Stimulated activated memory B cell treated with anti-CD40 and anti-IgM and Interleukin-4, amounts not matched to agents 10 μg/mL and 1 μg/mL and 100 μg/mL, for 72 hours (primary cell): ENCODE measurements at places on chromosomes 2 and 18.

DNA sequence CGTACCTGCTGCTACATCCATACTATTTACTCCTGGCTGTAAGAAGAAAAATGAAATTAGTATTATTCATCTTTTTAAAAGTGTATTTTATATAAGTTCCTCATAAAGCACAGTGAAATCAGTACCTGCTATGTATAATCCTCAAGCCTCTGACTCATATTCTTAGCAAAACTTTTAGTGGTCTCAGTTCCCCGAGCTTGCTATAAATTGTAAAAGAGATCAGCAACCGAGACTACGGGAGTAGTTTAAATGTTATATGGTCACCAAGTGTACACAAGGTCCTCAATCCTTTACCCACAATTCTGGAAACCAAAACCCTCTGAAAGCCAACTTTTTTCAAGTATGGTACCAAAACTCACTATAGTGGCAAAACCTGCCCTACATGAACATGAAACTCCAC is 24.2 kb downstream of the PRPF40A start:
- ATAC-seq: peak; percentile 90

DNA sequence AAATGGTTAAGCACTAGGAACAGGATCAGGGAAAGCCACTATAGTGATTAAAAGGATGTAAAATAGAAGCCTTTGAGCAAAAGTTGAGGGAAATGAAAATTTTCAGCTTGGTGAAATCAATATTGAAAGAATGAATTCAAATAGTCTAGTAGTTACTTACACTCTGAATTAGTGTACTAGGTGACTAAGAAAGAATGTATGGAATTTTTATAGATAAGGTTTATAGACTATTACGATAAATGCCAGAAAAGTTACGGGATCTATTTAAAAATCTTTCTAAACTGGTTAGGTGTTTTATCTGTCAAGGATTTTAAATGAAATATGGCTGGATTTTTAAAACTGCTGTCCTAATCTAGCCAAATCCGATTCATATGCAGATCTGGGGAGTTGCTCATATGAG is 208.6 kb downstream of the MYO3B start:
- ATAC-seq: no peak

- ATAC-seq: no peak
Measured at GRCh38 chr2:120744817-120745216, 9.1 kb downstream of the GLI2 start.

DNA sequence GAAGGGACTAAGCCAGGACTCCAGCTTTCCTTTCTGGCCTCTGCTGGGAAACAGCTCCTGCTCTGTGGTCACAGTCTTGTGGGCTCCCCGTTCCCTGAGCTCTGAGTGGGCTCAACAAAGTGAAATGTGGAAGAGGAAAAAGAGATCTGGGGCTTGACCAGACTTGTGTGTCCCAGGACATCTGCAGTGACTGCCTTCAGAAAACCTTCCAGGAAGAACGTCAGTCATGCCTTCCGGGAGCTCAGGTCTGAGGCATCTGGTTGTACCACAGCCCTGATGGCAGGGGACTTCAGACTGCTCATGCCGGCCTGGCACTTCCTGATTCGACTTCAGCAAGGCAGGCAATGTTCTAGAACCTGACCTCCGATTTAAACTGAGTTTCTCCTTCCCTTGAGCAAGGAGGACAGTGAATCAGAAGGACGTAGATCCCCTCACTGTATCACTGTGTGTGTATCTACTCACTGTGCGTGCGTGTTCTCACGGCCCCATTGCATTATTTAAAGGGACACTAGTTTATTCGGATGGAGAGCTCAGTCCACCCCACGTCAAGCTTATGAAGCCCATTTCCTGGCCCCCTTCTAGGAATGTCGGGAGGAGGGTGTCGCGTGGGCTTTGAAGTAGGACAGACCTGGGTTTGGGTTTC is 548 bp upstream of the FBLN7 start:
- ATAC-seq: peak; percentile 53

DNA sequence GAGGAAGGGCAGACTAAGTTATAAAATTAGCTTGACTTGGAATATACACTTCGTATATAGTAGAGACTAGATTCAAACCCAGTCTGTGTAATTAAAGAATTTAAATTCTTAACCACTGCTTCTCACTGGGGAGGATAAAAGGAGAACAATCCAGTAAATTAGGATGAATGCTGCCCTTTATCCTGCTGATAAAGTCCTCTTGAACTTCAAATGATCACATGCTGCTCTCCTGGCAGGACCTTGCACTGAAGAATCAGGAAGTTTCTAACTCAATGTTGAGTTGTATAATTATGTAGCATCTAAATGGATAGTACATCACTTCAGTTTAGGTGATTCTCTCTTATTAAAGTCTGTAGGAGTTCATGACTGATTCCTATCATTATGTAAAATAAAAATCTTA is 1179.7 kb downstream of the DSC3 start:
- no peak for ATAC-seq

- ATAC-seq: no peak
Measured at GRCh38 chr2:184554736-184555135, 43.6 kb upstream of the ZNF804A start.

- no peak for ATAC-seq
Measured at GRCh38 chr2:41602341-41602740, 445.5 kb upstream of the PKDCC start.

- ATAC-seq: no peak
Measured at GRCh38 chr2:240355001-240355891, 80.2 kb upstream of the GPC1 start.

DNA sequence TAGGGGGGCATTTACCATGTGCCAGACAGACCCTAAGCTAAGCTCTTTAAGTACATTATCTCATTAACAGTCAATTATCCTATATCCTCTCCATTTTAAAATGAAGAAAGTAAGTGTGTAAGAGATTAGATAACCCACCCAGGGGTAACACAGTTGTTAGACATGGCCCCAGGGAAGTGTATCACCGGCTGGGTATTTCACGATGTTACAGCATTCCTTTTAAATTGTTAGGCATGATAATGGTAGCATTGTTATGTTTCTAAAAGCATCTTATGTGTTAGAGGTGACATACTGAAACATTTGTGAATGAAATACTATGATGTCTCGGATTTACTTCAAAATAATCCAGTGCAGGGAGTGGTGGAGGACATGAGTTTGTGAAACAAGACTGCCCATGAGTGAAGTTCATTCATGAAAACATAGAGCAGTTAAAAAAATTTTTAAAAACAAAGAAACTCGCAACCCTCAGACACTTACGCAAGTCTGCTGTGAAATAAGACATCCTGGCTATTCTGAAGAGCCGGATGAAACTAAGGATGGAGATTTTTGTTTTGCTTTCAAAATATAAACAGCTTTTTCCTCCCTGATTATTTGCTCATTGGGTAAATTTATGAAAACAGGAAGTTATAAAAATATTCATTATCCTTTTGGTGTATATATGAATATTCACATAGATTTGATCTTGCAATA is 54.9 kb downstream of the IL1RL2 start:
- ATAC-seq: no peak

GRCh38 chr2:1550658-1551316 is 137.5 kb downstream of the TPO start:
- ATAC-seq: peak; percentile 50

DNA sequence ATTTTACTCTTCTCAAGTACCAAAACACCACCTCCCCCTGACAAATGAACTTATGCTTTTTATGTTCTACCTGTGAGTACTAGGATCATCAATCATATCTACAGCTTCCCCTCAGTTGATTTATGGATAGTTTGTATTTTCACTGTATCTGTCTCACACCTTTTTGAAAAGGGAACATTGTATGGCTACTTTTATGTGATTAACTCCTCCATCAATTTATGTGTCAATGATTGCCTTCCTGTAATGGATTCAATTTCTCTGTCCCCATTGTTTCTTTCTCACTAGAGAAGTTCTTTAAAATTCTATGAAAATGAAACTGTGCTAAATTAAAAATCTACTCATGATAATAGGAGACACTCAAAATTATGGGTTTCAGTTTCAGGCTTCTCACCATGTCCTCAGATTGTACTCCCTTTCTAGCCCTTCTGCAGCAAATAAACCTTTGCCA is 935.0 kb downstream of the TRIB2 start:
- no peak for ATAC-seq

DNA sequence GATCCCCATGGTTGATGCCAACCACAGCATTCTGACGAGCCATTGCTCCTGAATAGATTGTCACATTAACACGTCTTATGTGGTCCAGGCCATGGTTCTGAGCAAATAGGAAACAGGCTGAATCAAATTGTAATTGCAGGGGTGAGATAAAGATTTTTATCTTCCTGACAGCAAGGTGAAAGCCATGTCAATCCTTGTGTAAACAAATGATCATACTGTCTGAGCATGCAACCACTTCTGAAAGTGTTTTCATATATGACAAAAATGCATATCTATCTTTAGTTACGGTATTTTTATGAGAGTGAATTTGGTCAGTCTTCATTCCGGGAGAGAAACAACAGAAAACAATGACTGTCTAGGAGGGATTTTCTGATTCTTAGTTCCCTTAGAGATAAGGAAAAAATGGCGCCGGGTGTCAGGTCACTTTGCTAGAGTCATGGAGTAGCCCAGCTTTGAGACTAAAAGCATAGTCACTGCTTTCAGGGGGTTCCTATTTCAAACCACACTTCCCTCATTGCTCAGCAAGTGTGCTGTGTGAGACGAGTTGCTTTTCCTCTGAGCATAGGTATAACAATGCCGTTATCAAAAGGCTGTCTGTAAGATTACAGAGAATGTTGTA is 958.9 kb downstream of the DCDC2C start:
- ATAC-seq: no peak

DNA sequence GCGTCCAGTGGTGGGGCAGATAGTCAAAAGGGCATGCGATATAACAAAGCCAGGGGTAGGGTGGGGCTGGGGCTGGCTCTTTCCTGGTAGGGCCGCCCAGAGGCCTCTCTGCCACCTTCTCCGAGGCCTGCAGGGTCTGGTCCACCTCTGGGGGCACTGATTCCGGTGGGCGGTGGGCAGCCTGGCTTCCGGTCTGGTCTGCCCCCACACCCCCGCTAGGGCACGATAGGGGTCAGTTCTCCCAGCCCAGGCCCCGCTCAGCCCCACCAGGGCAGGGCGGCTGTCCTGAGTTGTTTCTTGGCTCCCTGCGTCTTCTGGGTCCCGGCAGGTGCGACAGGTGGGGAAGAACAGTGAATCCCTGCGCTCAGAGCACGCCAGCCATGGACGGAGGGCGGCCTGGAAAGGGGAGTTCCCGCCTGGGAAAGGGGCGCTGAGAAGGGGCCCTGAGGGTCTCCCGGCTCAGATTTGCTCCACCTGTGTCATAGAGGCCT is 707 bp upstream of the ERFE start:
- no peak for ATAC-seq

DNA sequence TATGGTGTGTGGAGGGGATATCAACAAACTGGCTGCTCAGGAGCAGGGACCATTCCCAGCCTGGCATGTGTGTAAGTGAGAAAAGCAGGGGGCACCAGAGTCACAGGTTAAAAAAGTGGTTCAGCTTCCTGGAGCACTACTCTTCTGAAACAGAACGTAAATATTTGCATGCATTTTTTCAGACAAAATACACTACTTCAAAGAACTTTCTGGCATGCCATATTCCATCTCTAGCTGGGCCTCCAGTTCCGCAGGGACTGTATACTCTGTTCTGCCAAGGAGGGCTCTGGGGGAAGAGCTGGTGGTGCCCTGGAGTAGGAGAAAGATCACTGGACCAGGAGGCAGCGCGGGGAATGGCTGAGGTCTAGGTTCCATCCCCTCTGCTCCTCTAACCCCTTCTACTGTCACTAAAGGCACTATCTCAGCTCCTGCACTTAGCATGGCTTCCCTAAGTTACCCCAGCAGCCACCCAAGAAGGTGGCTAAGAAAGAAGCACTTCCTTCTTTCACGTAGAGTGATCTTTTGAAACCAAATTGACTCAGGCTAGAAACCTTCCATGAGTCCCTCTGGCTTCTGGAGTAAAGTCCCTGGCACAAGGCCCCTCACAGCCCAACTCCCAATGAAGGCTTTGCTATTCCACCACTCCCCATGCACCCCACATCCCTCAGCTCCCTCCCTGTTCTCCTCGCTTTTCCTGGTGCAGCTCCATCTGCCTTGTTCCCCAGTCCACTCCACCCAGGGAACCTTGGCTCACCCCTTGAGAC is 57.6 kb upstream of the CABLES1 start:
- no peak for ATAC-seq

GRCh38 chr2:13611939-13612338 is 895.2 kb downstream of the TRIB2 start:
- ATAC-seq: no peak

- no peak for ATAC-seq
Measured at GRCh38 chr2:189466656-189467055, 25.4 kb downstream of the WDR75 start.

GRCh38 chr2:126998486-126998885 is 99.8 kb downstream of the TEX51 start:
- no peak for ATAC-seq

DNA sequence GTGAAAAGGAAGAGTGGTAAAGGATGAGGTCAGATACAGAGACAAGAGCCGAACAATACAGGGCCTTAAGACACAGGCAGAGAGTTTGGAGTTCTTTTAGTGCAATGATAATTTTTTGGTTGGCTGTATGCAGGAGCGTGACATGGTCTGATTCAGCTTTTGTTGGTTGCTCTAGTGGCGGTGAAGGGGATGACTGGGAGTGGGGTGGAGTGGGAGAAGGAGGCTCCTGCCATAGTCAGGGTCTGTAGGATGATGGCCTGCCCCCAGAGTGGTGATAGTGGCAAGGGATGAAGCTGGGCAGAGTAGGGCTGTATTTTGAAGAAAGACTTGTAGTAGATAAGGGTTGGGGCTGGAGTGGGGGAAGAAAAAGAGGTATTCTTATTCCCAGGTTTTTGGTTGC is 306.6 kb upstream of the VWC2L start:
- peak; percentile 34 for ATAC-seq

GRCh38 chr2:108993095-108993937 is 4.3 kb upstream of the EDAR start:
- ATAC-seq: no peak

DNA sequence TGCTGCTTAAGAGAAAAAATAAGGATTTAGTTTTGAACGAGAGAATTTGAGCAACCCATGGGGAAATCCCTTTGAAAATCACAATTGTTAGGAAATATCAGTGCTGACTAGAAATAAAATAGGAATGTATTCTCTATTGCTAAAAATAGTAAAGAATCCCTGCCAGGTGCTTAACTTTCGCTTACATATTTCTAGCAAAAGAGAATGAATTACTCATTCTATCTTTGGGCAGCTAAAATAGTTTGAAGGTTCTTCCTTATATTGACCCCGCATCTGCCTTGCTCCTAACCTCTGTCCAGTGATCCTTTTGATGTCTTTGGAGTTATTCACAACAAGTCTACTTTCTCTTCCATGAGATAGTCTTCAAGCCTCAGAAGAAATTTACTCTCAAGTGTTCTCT is 103.8 kb downstream of the PLCL1 start:
- no peak for ATAC-seq

GRCh38 chr2:106685180-106685897 is 198.2 kb downstream of the CD8B2 start:
- ATAC-seq: no peak
